CD4-positive, alpha-beta T cell treated with Interferon alpha-2 for 1 hour (primary cell): ENCODE measurements at places on chromosomes 3 and 15.
A peak's percentile ranks its signal among the peaks of the same experiment; 100 is the strongest.

GRCh38 chr15:75065851-75066509 is 42.6 kb downstream of the PPCDC start:
- no peak for DNase-seq

- no peak for DNase-seq
Measured at GRCh38 chr3:195177422-195178123, 93.4 kb downstream of the XXYLT1 start.

DNA sequence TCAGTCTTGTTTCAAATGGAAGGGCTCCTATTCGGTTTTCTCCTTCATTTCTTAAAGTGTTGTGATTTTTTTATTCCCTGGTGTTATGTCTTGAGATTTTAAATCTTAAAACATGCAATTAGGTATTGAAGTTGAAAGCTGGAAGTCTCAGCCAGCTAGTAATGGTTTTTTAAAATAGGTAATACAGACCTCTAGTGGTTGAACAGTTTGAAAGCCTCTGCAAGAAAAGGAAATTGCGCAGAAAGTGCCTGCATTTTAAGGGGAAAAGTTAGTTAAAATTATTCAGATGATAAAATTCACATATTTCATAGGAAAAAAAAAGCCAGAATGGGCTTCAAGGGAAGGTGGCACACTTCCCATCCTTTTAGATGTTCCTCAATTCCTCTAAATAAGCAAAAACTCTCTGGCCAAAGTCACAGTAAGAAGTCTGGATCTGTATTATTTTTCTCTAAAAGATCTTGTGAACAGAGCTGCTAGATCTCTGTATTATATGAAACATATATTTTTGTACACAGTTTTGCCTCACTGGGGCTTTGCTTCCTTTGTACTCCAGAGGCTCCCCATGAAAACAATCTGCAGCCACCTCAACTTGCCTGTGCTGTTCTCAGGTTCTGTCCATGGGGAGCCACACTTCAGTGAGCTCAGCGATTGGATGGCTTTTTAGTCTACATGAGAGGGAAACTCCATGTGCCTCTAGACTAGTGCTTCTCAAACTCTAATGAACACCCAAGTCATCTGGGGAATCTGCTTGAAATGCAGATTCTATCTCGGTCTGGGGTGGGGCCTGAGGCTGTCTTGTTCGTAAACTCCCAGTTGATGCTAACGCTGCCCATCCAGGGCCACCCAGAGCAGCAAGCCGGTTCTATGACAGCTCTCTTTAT is 21.5 kb downstream of the AGTR1 start:
- DNase-seq = no peak

DNA sequence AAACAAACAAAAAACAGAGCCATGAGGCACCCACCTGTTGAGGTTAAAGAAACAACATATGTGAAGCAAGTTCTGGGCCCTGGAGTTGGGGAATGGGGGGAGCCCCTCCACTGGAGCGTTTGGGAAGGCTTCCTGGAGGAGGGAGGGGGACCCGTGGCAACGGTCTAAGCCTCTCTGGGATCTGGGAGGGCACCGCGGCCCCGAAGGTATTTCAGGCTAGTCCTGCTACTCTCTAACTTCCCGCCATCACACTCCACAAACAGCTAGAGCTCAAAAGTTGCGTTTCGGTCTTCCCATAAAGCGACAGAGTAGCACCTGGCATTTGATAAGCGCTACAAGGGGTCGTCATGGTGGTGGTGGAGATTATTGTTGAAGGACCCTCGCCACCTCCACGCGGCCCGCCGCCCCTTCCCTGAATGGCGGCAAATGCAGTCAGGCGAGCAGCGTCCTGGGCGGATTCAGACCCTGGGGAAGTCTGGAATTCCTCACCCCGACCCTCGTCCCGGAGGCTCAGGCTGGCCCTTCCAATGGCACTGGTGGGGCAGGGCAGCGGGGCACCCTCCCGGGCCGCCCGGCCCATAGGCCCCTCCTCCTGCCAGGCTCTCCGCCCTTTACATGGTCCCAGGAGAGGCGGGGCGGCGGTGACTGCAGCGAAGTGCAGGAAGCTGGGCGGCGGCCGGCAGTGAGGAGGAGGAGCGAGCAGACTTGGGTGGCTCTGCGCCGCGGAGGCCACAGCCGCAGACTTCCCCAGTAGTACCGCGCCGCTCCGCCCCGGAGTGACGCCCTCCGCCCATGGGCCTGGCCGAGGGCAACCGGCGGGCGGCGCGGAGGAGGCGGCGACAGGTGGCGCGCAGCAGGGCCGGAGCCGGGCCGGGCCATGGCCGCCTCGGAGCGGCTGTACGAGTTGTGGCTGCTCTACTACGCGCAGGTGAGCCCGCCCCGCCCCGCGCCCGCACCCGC is at the start of gene NBEAL2:
Gene NBEAL2, plus strand, starts transcription at position 682 of the 960 bp plus-strand sequence. Its CDS starts 196 bp downstream, at position 878.
- DNase-seq = peak; percentile 96
